Activated T-cell treated with anti-CD3 and anti-CD28 coated beads, Interleukin-2, amount 50 U/mL, for 1 hour (primary cell): ENCODE measurements at places on chromosomes 2 and 18.

DNA sequence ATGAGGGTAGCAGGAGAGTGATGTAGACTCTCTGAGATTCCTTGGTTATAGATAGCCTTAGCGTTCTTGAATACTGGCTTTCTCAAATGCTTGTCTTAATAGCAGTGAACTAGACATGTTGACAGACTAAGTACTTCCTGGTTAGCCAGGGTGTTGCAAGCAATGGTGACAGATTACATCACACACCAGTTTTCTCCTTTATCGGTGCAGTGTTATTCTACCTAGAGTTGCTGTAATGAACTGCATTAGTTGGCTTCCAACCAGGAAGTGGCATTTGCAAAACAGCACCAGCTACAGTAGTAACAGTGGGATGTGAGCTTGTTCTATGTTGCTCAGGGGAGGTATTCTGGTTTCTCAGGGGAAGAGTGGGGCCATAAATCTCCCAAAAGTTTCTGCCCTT lies 582.2 kb upstream of the DDX18 start:
- DNase-seq, result no peak

DNA sequence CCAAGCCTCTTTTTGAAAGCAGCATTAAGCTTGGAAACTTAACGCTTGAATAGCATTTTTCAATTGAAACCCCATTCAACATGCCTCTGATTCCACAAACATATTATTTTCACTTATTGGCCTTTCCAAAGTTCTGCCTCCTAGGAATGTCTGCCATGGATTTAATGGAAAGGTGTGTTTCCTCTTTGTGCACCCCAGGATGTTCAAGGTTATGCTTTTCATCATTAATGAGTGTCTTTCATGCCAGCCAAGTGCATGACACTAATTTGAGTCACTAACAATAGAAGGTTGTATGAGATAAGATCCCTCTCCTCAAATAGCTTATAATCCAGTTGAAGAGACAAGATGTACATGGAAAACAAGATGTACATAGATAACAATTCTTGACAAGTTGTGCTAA lies 84.7 kb downstream of the ALPK2 start:
- DNase-seq, result no peak

- DNase-seq, result no peak
Observed at GRCh38 chr2:47346-47725, 1.0 kb upstream of the FAM110C start.

- no peak for DNase-seq
Observed at GRCh38 chr2:37809525-37809924, 115.6 kb upstream of the RMDN2 start.

GRCh38 chr2:206176121-206176520 lies 16.4 kb downstream of the EEF1B2 start:
- DNase-seq, result no peak

DNA sequence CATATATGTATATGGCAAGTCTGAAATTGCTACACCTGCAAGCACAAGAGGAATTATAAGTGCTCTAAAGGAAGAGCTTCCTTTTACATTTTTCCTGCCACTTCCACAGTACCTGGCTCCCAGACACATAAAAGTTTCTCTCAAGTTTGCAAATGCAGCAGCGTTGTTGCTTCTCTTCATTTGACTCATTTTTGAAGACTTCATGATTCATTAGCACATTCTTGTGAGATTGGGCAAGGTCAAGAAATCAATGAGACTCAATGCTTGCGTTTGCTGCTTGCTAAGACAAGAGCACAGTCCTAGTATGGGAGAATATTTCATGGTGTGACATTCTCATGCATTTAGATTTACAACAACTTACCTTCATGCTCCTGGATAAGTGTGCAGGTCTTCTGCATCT lies 42.6 kb upstream of the PDCL3 start:
- DNase-seq, result no peak

DNA sequence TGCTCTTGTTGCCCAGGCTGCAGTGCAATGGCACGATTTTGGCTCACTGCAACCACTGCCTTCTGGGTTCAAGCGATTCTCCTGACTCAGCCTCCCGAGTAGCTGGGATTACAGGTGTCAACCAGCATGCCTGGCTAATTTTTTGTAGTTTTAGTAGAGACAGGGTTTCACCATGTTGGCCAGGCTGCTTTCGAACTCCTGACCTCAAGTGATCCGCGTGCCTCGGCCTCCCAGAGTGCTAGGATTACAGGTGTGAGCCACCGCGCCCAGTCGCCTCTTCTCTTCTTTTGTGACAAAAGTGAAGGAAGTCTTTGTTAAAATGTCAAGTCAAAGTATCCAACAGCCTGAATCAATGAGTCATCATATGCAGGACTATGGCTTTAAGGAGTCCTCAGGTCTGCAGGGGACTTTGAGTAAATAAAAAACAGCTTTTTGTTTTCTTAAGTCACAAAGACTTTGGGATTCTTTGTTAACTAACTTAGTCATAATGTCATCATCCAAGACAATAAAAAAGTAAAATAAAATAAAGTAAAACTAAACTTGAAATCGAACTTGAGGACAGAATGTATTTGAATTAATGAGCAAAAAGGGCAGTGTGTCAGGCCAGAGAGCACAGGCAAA lies 1153.2 kb downstream of the SUCLG1 start:
- DNase-seq, result no peak

DNA sequence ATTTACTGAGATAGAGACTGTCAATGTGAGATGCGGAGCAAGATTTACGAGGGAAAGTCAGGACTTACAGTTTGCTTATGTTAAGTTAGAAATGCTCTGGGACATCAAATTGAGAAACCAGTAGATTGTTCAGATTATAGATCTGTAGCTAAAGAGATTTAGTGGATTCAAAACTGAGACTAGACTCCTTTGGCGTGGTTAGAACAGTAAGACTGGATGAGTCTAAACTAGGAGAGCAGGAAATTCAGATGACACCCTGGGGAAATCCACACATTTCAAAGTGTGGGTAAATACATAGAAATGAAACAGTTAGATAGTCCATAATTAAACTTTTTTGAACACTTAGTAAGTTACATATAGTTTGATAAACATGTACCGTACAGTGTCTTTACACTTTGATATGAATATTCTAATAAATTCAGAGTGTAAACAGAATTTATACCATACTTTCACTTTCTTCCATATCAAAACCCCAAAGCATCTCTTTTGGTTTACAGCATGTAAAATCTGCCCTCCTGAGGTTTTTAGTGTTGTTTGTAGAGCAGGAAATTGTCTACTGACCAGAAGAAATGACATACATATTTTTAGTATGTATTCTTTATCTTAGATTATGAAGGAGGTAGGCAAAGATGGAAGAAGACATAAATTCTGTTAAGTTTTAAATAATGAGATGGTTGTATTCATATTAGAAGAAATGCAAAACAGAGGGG lies 231.5 kb downstream of the NYAP2 start:
- DNase-seq, result no peak

- DNase-seq, result no peak
Observed at GRCh38 chr2:45316576-45317338, 294.3 kb downstream of the SRBD1 start.

- DNase-seq, result no peak
Observed at GRCh38 chr2:45210462-45211195, 201.4 kb upstream of the SIX2 start.

DNA sequence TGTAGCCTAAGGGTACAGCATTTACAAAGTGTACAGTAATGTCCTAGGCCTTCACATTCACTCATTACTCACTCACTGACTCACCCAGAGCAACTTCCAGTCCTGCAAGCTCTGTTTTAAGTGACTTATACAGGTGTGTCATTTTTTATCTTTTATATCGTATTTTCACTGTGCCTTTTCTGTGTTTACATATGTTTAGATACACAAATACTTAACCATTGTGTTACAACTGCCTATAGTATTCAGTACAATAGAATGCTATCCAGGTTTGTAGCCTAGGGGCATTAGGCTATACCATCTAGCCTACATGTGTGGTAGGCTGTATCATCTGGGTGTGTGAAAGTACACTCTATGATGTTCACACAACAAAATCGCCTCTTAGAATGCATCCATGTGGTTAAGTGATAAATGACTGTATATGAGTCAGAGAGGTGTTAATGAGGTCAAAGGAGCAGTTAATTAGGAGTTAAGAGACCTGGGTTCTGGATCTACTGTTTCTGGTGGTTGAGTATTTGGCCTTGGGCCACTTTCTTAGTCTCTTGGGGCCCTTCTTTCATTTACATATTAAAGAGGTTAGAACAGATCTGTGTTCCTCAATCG lies 149.1 kb downstream of the GREB1L start:
- no peak for DNase-seq

GRCh38 chr2:62287899-62288880 lies 92.3 kb downstream of the B3GNT2 start:
- peak; percentile 48 for DNase-seq
